ENCODE measurements at places on chromosomes 6 and 20. TPM values are rescaled to one million over a fixed set of nuclear protein-coding genes. Genes with fewer than 3 reads are reported as not detected.
A peak's percentile ranks its signal among the peaks of the same experiment; 100 is the strongest.

- no peaks in the 10 kb centered on the region for H3K27me3 ChIP-seq
- peak overlapping the region; percentile 45 for H3K27ac ChIP-seq
- H3K4me3 ChIP-seq, result no peak overlapping the region
- peaks cover 18% of the 10 kb centered on the region for H3K36me3 ChIP-seq
- peak; percentile 67 for ATAC-seq
Observed at GRCh38 chr6:155248008-155249001, 15.5 kb upstream of the CLDN20 start.

- ATAC-seq, result no peak
- H3K36me3 ChIP-seq, result no peaks in the 10 kb centered on the region
- peaks cover 5% of the 10 kb centered on the region for H3K4me1 ChIP-seq
Observed at GRCh38 chr6:140401761-140402160, 1027.3 kb upstream of the CITED2 start.

- H3K27me3 ChIP-seq, result no peaks in the 10 kb centered on the region
- H3K4me1 ChIP-seq, result peaks cover 21% of the 10 kb centered on the region
- no peak overlapping the region for H3K27ac ChIP-seq
- H3K36me3 ChIP-seq, result no peaks in the 10 kb centered on the region
- H3K4me3 ChIP-seq, result no peak overlapping the region
- no peak for ATAC-seq
Observed at GRCh38 chr20:35539756-35540212, 2.1 kb upstream of the ERGIC3 start.

DNA sequence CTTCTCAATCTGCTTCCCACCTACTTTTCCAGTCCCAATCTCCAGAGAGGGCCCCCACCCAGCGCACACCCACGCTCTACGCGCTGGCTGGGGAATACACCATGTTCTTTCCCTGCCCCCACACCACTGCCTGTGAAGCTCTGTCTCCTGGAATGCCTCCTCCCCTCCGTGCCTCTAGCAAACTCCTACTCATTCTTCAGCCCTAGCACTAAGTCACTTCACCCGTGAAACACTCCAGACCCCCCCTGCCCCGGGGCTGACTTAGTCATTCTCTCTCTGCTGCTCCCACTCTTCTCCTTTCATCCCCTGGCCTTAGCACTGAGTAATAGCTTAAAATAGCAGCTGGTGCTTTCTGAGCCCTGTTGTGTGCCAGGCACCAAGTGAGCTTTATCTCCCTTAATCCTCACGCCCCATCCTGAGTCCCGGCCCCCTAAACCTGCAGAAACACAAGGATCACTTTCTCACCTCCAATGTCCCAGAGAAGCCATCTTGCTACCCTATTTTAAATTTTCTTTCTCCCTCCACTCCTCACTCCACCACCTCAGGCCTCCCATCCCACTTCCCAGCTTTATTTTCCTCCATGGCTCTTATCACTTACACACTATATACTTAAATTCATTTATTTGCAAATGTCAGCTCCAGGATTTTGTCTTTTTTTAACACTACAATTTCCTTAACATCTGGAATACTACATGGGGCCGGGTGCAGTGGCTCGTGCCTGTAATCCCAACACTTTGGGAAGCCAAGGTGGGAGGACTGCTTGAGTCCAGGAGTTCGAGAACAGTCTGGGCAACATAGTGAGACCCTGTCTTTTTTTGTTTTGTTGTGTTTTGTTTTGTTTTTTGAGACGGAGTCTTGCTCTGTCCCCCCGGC lies 6.3 kb upstream of the PARD6B start:
- peak; percentile 82 for ATAC-seq
- H3K4me1 ChIP-seq, result peaks cover 37% of the 10 kb centered on the region
- H3K27me3 ChIP-seq, result no peaks in the 10 kb centered on the region
- H3K4me3 ChIP-seq, result no peak overlapping the region
- H3K27ac ChIP-seq, result peak overlapping the region; percentile 49

- H3K36me3 ChIP-seq, result no peaks in the 10 kb centered on the region
- H3K27me3 ChIP-seq, result peaks cover 10% of the 10 kb centered on the region
- no peak for ATAC-seq
Observed at GRCh38 chr6:12916006-12916405, 199.4 kb downstream of the PHACTR1 start.

DNA sequence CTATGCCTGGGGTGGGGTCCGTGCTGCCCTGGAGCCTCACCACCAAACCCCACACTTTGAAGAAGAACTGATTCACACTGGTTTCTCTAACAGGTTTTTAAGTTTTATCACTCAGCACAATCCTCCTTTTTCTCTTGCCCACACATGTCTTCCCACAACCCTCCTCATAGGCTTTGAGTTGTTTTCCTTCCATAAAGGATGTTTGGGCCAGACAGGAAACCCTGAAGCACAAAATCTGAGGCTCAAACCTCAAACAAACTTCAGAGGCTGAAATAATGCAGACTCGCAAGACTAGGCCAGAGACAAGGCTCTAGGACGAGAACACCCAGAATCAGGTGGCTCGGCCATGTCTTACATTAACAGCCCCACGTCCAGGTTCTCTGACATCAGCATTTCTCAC lies 35.3 kb downstream of the EZR start:
- ATAC-seq, result no peak
- no peak overlapping the region for H3K27ac ChIP-seq
- no peak overlapping the region for H3K4me3 ChIP-seq
- H3K4me1 ChIP-seq, result no peaks in the 10 kb centered on the region

DNA sequence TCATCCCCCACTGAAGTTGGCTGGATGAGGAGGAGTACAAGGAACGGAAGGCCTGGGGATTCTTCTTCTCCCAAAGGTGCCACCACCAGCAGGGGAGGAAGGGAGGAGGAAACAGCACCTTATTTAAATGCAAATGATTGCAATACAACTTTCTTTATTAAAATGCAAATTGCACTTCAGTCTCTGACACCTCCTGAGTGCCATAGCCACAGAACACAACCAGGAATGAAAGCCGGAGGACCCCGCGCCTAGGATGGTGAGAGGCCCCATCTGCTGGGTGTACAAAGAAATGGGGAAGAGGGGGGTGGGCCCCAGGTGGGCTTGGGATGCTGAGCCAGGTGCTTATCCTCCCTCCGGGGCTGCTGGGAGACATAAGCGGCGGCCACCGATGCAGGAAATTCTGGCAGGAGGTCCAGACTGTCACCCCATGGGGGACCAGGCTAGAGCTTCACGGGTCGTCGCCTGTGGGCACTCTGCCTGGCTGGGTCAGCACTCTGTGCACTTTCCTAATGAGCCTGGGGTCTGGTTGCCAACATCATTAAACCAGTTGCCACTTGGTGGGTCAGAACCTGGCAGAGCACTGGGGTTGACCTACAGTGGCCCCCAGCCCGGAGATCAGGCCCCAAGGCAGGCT lies 154.2 kb upstream of the MLN start:
- no peak for ATAC-seq
- H3K27ac ChIP-seq, result no peak overlapping the region
- peaks cover 28% of the 10 kb centered on the region for H3K27me3 ChIP-seq

- ATAC-seq, result peak; percentile 52
- H3K27ac ChIP-seq, result no peak overlapping the region
- no peaks in the 10 kb centered on the region for H3K36me3 ChIP-seq
- no peak overlapping the region for H3K4me3 ChIP-seq
- no peaks in the 10 kb centered on the region for H3K27me3 ChIP-seq
Observed at GRCh38 chr6:105785066-105785811, 300.9 kb upstream of the PRDM1 start.

DNA sequence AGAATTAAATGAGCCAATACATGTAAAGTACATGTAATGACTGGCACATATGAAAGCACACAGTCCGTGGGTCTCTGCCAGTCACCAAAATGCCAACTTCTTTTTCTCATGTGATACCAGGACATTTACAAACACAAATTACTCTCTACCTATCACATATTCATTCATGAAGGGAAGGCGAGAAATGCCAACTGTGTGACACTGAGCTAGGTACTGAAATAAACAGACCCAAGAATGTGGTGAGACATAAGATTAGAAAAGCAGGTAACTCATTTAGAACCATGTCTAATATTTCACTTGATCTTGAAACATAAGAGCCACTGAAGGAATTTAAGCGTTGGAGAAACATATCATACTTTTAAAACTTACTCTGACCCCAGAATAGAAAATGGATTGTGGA lies 41.4 kb downstream of the HBS1L start:
- no peak overlapping the region for H3K4me3 ChIP-seq
- no peak for ATAC-seq
- H3K36me3 ChIP-seq, result no peaks in the 10 kb centered on the region
- H3K27ac ChIP-seq, result no peak overlapping the region
- no peaks in the 10 kb centered on the region for H3K27me3 ChIP-seq
- no peaks in the 10 kb centered on the region for H3K4me1 ChIP-seq

GRCh38 chr20:14972690-14973089 lies 635.3 kb upstream of the FLRT3 start:
- no peak for ATAC-seq
- H3K4me1 ChIP-seq, result no peaks in the 10 kb centered on the region
- H3K36me3 ChIP-seq, result no peaks in the 10 kb centered on the region
- H3K27ac ChIP-seq, result no peak overlapping the region
- no peaks in the 10 kb centered on the region for H3K27me3 ChIP-seq

DNA sequence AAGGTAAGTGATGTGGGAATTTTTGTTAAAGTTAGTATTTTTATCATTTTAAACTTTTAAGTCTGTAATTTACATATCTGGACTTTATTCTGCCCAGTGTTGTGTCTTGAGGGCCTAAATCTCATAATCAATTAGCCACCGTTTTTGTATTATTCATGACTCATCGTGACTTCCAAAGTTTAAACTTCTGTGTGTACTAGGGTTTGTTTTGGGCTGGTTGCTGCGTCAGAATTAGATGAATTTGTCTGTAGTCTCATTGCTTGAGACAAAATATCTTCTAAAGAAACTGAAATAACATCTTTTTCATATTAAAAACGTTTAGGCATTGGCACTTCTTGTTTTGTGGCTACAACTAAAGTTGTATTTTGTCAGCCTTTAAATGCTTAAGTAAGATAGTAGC lies 41.3 kb downstream of the CDYL start:
- no peak for ATAC-seq
- no peaks in the 10 kb centered on the region for H3K36me3 ChIP-seq
- no peaks in the 10 kb centered on the region for H3K27me3 ChIP-seq
- H3K4me3 ChIP-seq, result no peak overlapping the region

DNA sequence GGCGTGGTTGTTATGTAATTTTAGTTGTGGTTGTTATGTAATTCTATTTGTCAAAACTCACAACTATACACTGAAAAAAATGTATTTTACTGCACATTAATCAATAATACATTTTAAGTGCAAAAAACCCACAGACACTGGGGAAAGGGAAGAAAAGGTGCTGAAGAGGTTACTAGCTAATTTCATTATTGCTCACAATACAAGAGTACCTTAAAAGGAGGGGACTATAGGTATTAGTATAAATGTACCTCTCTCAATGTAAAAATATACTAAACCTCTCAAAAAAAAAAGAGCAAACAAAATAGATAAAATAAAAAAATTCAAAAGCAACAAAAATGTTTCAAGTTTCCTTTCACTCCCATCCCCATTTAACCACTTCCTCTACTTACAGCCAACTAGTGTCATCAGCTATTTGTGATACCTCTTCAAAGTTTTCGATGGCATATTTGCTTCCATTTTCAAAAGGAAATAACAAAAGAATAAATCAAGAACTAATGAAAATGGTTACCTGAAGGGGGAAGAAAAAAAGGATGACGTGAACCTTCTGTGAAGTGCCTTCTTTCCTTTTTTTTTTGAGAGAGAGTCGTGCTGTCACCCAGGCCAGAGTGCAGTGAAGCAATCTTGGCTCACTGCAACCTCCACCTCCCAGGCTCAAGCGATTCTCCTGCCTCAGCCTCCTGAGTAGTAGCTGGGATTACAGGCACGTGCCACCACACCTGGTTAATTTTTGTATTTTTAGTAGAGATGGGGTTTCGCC lies 30.2 kb downstream of the RANBP9 start:
- H3K36me3 ChIP-seq, result no peaks in the 10 kb centered on the region
- ATAC-seq, result no peak
- no peaks in the 10 kb centered on the region for H3K27me3 ChIP-seq
- no peak overlapping the region for H3K27ac ChIP-seq

DNA sequence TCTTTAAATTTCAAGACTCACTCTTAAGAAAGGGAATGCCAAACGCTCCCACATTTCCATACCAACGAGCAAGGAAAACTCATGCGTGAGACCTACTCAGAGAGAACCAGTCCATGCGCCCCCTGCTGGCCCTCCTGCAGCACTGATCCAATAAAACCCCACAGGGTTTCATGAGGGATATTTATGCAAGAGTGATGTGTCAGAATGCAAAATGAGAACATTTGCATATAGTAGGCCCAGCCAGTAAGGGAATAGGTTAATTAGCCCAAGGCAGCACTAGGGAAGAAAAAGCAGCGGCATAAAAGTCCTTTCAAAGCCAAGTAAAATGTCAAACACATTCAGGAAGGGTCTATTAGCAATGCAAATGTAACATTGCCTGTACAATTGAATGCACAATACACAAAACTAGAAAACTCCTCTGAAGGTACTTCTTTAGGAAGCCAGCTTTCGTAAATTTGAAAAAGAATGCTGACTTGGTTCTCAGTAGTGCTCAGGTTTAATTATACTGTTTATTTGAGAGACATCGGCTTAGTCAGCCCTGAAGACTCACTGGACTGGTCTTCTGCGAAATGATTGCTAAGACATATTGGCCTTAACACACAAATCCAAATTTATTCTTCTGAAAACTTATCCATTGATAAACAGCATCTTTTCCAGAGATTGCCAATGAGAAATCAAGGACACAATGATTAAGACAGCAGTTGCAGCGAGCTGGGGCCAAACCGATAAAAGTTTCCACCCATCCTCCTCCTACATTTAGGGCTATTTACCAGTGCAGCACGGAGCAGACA lies 93.2 kb downstream of the GMPR start:
- H3K4me3 ChIP-seq, result no peak overlapping the region
- ATAC-seq, result peak; percentile 63
- no peak overlapping the region for H3K27ac ChIP-seq
- H3K4me1 ChIP-seq, result peaks cover 4% of the 10 kb centered on the region
- peaks cover 18% of the 10 kb centered on the region for H3K36me3 ChIP-seq

- peaks cover 8% of the 10 kb centered on the region for H3K36me3 ChIP-seq
- no peaks in the 10 kb centered on the region for H3K27me3 ChIP-seq
- ATAC-seq, result no peak
- peaks cover 4% of the 10 kb centered on the region for H3K4me1 ChIP-seq
Observed at GRCh38 chr6:166618866-166619761, 7.9 kb downstream of the RPS6KA2 start.

GRCh38 chr6:53651764-53652401 lies 13.7 kb downstream of the KLHL31 start:
- no peaks in the 10 kb centered on the region for H3K36me3 ChIP-seq
- H3K4me3 ChIP-seq, result peak overlapping the region; percentile 44
- peak; percentile 89 for ATAC-seq
- peak overlapping the region; percentile 65 for H3K27ac ChIP-seq
- H3K27me3 ChIP-seq, result no peaks in the 10 kb centered on the region
- H3K4me1 ChIP-seq, result no peaks in the 10 kb centered on the region

Gene MOCS1
- total RNA-seq, result 24.0 TPM

Gene KLC4
- 30.6 TPM for total RNA-seq

Gene CNKSR3
- total RNA-seq, result 28.9 TPM

Gene ECT2L
- not detected for total RNA-seq

Gene MOG
- not detected for total RNA-seq

Gene SPO11
- not detected for total RNA-seq

Gene ADGRF1
- not detected for total RNA-seq

Gene FAM217A
- total RNA-seq, result not detected
